ENCODE measurements at places on chromosomes 2 and 18. TPM values are rescaled to one million over a fixed set of nuclear protein-coding genes. Genes with fewer than 3 reads are reported as not detected.

Gene EGR4
- total RNA-seq = not detected

Gene PMAIP1
- 1.1 TPM for total RNA-seq

- no peak for DNase-seq
These were observed 7.2 kb upstream of the KLHL29 start for GRCh38 chr2:23377771-23378170.

Gene RPRM
- 35.7 TPM for total RNA-seq

DNA sequence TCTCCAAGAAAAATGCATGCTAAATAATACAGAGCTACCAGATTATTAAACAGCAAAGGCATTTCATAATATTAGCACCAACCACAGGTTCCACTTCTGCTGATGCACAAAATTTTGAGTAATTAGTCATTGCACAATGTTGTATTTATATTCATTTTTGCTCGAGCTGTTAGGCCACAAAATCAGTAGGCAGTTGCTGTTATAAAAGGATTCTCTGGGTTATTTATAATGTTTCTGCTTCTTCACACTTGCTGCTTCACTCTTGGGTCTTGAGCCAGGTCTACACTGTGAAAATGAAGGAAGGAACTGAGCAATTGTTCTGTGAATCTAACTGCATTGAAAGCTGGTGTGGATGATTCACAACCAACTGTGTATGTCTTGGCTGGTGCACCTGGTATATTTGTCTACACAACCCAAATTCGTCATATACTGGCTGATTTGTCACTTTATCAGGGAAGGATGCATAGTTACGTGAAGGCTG lies 38.3 kb downstream of the MRPL33 start:
- no peak for DNase-seq

DNA sequence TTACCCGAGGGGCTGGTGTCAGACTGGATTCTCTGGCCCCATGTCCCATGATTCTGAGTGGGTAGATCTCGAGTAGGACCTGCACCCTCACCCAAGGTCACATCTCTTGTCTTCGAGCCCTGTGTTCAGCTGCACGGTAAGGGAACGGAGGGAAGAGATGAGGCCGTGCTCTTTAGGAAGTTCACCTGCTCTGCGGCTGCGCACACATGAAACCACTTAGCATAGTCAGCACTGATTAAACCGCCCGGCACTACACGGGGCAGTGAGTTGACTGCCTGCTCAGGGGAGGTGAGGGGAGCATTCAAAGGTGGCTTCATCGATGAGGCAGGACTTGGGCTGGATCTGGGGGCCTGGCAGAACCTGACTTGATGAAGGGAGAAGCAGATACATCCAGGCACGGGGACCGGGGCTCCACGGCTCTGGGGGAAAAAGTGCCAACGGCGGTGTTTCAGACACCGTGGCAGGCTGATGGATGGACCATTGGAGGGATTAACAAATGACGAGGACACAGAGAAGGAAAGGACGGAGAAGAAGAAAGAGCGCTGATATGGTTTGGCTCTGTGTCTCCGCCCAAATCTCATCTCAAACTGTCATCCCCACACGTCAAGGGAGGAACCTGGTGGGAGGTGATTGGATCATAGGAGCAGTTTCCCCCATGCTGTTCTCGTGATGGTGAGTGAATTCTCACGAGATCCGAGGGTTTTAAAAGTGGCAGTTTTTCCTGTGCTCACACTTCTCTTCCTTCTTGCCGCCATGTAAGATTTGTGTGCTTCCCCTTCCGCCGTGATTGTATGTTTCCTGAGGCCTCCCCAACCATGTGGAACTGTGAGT lies 248.6 kb downstream of the CYP26B1 start:
- no peak for DNase-seq

DNA sequence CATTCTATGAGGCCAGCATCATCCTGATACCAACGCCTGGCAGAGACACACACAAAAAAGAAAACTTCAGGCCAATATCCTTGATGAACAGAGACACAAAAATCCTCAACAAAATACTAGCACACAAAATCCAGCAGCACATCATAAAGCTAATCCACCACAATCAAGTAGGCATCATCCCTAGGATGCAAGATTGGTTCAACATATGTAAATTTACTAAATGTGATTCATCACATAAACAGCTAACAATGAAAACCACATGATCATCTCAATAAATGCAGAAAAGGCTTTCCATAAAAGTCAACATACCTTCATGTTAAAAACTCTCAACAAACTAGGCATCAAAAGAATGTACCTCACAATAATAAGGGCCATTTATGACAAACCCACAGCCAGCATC lies 65.3 kb downstream of the WDPCP start:
- DNase-seq = no peak

DNA sequence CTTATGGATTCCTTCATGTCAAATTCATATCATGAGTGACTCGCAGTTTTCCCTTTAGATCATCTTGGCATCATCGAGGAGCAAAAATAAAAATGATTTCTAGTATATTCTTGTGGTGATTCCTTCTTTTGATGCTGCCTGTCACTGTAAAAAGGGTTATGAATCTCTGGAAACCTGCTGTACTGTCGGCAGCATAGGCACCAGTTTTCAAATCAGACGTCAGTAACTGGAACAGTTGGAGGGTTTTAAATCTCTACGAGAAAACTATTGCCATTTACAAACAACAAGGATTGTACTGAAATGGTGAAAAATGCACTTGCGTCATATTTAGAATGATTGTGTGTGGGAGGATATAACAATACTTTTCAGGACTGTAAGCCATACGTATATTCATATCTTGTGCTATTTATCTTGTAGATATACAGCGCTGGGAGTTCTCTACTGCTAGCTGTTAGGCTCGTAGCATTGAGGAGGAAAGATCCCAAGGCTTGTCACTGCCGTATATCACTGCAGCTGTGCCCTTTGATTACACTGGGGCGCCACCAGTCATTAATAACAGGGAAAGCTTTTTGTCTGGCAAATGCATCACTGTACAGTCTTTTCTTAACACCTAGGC lies 320.7 kb downstream of the MTX2 start:
- no peak for DNase-seq

DNA sequence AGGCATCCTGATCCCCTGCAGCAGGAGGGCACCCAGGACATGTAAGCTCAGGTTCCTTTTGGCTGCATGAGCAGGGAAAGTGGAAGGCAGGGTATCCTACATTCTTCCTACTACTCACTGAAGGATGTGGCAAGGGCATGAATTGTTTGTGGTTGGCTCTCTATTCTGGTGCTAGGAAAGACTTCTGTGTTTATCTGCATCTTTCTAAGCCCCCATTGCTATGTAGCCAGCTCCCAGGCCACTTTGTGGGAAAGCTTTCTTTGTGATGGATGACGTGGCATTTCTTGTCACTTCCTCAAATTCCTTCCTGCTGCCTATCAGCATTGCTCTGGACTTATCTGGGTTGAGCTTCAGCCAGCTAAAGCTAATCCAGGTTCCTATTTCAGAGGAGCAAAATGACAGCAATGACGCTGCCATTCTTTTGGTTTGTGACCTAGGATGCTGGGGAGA lies 46.2 kb downstream of the MEIS1 start:
- no peak for DNase-seq

Data from sigmoid colon (tissue), 7 donors.